ENCODE measurements at places on chromosomes 3 and 15.

DNA sequence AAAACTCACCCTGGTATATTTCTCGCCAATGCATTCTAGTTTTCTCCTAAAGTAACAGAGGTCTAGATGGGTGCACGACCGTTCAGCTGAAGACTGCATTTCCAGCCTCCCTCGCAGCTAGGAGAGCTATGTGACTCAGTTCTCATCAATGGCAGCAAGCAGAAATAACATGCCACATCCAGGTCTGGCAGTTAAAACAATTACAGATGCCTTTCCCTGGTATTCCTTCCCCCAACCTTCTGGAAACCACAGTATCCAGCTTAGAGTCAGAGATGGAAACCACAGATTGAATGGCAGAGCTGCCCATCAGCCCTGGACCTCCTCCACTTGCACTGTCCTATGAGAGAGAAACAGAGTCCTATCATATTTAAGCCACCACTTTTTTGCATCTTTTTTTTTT, 4.8 kb downstream of the HAPLN3 start:
- no peak for DNase-seq

- DNase-seq = no peak
These were observed 27.9 kb downstream of the MINDY4B start for GRCh38 chr3:150877303-150877702.

DNA sequence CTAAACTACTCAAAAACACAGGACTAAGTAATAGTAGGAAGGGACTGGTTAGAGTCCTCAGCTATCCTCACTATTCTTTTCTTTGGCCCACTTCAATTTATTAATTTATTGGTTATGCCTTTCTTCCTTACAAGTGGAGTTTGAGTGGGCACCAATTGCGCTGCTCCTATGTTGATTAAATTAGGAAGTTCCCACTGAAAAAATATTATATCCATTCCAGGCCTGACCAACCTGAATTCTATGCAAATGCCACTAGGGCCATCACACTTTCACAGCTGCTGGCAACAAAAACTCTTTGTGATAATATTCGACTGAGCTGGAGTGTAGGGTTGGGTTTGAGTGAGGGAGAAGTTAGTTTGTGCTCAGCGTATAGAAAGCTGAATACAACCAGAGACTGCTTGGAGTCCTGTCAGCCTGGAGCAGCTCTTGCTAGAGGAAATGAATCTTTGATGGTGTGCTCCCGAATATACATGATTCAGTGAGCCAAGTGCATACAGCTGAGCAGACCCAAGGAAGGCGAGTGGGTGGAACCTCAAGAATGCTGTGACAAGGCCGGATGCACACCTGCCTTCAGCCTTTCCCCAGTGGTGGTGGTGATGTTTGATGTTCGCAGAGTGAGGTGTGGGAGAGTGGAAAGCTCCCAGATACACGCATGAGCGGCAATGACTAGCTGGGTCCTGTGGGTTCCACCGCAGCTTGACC, 1.5 kb downstream of the ARHGEF3 start:
- DNase-seq = peak; percentile 83

DNA sequence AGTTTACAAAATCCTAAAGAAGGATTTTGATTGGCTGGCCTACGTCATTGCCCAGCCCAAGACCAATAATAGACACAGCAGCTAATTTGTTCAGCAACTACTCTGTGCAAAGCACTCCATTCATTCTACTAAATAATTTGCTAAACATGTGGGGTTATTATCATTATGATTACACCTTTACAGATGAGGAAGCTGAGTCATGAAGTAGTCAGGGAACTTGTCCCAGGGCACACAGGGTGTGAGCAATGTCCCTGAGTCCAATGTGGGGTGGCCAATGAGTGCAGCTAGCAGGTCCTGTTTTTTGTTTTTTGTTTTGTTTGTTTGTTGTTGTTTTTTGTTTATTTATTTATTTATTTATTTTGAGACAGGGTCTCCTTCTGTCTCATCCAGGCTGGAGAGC, 183.6 kb downstream of the ABHD5 start:
- no peak for DNase-seq

DNA sequence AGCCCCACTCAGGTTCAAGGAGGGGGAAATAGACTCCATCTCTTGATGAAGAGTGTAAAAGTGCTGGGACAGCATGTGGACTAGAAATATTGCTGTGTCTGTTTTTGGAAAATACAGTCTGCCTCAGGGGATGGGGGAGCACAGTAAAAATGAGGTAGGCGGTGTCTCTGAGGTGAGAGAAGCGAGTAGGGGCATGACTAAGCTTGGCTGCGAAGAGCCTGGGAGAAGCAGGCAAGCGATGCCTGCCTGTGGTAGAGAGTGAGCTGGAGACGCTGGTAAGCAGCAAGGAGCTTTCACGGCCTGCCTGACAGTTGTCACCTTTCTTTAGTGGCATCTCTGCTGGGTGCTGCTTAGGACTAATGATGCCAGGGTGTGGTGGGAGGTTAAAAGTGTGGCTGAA, 49.0 kb upstream of the DCLK3 start:
- DNase-seq = no peak

DNA sequence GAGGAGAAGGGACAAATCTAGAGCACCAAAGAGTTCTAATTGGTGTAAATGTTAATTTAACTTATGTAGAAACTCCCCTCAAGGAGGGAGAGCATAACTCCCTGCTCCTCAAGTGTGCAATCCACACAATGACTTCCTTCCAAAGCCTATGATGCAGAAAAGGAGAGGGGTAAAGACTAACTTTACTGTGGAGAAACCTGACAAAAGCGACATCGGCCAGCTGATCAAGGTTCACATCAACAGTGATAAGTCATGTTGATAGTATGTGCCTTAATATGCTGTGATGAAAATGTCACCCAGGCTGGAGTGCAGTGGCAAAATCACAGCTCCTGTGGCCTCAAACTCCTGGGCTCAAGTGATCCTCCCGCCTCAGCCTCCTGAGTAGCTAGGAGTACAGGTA, 76.5 kb downstream of the TFDP2 start:
- DNase-seq = no peak

GRCh38 chr3:120678984-120679383, 3.1 kb downstream of the HGD start:
- no peak for DNase-seq

DNA sequence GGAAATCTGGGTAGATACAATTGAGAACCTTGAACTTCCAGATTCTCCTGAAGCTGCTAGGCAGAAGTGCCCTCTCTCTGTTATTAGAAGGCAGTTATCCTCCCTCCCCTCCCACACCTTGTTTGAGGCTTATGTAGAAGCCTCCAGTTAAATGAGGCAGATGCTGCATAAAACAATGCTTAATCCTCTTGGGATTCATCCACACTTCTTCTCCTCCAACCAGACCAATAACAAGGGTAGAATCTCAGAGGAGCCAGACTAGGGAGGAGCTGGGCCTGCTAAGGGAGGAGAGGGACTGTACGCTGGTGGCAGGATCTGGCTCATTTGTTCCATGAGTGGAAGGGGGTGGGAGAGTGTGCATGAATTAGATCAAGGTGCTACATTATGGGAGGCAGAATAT, 88.3 kb upstream of the PRR23C start:
- no peak for DNase-seq

DNA sequence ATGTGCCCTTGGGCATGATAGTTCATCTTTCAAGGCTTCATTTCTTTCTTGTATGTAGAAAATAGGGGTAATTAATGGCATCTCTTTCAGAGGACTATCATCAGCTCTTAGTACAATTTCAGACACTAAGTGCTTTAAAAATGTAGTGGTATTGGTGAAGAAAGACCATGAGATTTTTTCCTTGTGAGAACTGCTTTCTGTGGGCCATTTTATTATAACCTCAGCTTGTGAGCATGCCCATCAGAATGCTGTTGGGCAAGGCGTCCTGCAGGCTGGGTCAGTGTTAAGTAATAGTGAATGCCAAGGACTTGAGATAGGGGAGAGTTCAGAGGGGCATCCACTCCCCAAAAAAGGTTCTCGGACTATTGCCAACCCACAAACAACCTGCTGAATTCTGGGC, 187.9 kb downstream of the GHSR start:
- no peak for DNase-seq

DNA sequence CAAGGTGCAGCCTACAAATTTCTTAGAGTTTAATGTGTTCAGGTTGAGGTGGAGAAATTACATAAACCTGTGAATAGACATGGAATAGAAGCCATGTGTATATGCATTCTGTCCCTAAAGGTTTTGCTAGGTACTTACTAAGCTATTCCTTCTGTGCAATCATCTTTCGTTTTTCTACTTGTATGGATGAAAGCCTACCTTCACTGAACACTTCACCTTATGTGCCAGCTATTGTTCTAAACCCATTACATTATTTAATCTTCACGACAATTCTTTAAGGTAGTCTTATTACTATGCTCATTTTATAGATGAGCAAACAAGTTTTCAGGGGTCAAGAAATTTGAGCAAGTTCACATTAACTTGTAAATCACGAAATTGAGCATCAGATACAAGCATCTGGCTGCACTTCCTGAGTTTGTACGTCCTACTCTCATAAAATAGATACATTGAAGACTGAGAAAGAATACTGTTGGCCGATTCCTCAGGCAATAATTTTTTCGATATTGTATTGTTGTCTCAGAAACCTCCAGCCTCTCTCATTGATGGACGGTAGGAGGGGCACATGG, 635 bp upstream of the RCN2 start:
- no peak for DNase-seq

DNA sequence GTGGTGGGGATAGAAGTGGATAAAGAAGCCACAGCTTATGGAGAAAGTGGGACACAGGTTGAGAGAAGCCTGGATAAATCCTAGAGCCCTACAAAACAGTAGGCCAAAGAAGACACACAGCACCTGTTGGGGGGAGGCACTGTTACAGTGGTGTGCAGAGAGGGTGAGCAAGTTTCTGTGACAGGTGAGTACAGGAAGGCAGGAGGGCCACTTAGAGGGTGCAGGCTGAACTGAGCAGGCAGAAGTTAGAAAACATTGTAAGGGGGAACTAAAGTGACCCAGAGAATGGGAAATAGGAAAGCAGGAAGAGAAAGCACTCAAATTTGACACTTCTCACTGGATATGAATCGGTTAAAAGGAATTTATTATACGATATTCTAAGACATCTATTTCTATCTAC, 146.1 kb upstream of the TMCO5A start:
- no peak for DNase-seq

- no peak for DNase-seq
These were observed 61.4 kb upstream of the GOLGA8B start for GRCh38 chr15:34644851-34645250.

DNA sequence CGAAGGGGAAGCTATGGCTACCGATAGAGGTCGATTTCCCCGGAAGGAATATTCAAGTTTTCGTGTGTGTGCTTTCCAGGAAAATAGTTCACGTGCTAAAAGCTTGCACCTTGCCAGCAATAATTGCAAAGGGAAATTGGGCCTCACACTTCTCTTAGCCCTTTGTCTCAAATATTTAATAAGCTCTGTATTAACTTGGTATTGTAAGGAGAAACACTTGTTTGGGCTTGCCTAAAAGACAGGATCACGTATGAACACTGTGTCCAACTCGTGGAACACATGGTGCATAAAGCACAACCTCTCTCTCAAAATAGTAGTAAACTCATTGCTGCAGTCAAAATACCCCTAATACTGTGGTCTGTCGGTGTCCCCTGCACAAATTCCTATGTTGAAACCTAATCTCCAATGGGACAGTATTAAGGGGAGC, 352 bp upstream of the TMF1 start:
- DNase-seq = no peak

- DNase-seq = peak; percentile 85
These were observed 1.1 kb downstream of the TFG start for GRCh38 chr3:100710261-100710968.

GRCh38 chr3:5898106-5898505, 710.6 kb downstream of the EDEM1 start:
- no peak for DNase-seq

GRCh38 chr15:27481768-27482167, 510.8 kb downstream of the GABRG3 start:
- DNase-seq = no peak

DNA sequence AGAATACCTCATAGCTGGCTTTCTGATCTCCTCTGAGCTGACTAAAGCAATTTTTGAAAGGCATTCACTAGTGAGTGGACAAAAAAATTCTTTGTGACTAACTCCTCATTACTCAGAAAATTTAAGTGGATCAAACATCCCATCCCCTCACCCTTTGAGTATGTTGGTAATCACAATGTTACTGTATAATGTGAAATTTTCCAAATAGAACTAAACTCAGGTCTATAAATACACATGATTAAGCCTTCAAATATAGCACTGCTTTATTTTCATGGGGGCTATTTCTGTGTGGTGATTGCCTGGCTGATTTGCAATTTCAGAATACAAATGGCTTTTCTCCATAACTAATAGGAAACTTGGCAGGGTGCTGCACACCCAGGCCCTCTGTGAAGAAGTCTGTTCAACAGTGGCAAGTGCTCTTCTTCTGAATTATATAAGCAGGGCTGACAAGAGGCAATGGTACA, 45.9 kb upstream of the ACTC1 start:
- DNase-seq = no peak

DNA sequence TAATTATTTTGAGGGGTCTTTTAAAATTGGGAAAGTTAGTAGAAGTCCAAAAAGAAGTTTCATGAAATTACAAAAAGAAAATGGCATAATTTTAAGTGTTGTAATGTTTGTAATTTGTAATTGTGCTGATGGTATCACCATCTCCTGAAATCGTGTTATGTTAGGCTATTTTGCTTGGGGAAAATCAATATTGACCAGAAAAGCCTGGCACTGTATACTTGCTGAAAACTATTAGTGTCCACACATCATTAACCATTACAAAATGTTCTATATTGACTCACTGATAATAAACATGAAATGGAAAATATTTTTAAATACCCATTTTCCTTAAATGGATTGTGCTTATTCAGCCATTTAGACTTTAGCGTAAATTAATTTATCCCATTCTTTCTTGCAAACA, 40.3 kb upstream of the ZBED2 start:
- DNase-seq = no peak

DNA sequence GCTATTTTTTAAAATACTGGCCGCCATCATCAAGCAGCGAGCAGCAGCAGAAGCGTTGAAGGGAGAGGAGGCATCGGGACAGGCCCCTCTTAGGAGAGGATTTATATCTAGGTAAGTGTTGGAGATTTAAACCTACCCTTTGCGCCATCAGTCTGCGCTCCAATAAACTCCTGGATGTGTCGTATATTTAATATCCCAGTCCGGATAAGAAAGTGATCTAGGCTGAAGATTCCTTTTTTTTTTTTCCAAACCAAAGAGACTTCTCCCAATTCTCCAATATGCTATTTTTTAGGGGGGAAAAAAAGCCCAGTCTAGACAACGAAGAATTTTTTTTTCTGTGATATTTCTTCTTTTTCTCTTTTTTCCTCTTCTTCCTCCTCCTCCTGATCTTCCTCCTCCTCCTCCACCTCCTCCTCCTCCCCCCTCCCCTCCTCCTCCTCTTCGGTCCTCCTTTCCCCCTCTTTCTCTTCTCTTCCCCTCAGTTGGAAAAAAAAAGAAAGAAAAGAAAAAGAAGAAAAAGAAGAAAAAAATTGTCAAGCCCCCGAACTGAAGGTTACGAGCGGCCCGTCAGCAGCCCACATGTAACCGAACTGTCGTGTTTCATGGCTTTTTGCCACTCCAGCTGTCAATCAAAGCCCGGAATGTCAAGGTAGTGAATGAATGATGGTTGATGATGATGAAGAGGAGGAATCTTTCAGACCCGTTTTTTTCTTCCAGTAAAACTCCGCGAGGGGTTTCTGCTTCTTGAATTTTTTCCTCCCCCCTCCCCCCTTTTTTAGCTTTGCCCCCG, 835 bp downstream of the MEIS2 start:
- no peak for DNase-seq
